Tibial nerve (tissue), 4 donors: ENCODE measurements at places on chromosomes 16 and 17. TPM values are rescaled to one million over a fixed set of nuclear protein-coding genes. Genes with fewer than 3 reads are reported as not detected.

- no peak for DNase-seq
Observed at GRCh38 chr17:56034197-56034635, 119.1 kb upstream of the ANKFN1 start.

DNA sequence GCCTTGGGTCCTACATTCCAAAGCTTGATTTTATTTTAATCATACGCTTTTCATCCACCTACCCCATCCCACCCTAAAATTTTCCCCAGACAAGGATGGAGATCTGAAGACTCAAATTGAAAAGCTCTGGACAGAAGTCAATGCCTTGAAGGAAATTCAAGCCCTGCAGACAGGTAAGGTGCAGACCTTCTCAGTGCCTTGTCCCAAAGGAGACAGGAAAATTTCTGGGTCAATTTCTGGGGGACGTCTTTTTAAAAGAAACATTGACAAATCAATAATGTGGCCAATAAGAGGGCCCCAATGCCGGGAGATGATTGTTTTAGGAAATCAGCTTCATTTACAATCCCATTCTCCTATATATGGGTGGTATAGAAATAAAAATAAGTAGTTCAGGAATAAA lies 5.7 kb downstream of the CLEC3A start:
- DNase-seq = no peak

The ADAD2 gene
- not detected for total RNA-seq

The CCDC200 gene
- total RNA-seq = not detected

GRCh38 chr17:81916234-81917001 lies 1.6 kb downstream of the SIRT7 start:
- no peak for DNase-seq

DNA sequence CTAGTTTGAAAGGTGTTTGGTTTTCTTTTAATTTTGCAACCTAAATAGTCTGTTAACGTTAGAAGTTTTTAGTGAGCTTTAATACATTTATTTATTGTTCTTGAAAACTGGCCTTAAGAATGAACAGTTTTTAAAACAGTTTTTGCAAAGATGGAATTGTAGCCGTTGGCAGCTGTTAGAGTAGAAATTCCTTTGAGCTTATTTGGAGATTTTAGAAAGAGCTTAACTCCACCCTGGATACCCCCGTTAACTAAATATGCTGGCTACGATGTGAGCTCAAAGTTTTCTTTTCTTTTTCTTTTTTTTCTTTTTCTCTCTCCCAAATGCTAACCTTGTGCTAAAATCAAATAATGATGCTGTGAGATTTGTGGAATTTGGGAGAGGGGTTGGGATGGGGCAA lies 75.2 kb downstream of the COX10 start:
- DNase-seq = no peak

DNA sequence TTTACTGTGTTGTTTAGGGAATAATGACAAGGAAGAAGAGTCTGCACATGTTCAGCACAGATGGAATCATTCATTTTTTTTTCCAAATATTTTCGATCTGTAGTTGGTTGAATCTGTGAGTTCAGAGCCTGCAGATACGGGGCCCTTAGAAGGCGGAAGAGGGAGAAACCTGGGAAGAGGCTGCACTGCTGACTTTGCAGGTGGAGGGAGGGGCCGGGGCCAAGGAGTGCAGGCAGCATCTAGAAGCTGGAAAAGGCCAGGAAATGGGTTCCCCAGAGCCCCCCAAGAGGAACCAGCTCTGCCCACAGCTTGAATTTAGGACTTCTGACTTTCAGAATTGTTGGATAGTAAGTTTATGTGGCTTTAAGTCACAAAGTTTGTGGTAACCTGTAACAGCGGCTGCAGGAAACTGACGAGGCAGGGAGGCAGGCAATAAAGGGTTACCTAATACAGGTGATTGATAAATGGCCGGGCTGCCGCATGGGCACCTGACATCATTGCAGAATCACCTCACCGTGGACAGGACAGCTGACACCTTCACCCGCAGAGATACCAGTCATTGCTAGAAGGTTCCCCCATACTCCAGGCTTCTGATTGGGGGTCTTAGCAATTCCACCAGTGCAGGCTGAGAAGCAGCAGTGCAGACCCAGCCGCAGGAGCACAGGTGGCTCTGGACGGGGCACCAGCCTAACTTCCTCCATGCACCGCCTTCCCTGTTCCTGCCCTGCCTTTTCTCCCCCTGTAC lies 181.3 kb downstream of the IRF8 start:
- peak; percentile 6 for DNase-seq

- DNase-seq = peak; percentile 92
Observed at GRCh38 chr17:63433746-63434591, 12.1 kb downstream of the CYB561 start.

DNA sequence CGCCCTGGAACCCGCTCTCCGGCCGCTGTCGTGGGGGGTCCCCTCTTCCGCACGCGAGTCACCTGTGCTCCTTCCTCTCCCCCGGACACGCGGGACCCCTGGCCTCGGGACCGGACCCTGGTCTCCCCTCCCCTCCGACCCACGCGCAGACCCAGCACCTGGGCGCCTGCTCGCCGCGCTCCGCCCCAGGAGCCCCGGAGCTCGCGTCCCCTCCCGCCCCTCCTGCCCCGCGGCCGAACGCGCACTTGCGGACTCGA lies 762 bp downstream of the RAB40B start:
- DNase-seq = no peak

The KRTAP3-1 gene
- not detected for total RNA-seq

The OTOP2 gene
- not detected for total RNA-seq

DNA sequence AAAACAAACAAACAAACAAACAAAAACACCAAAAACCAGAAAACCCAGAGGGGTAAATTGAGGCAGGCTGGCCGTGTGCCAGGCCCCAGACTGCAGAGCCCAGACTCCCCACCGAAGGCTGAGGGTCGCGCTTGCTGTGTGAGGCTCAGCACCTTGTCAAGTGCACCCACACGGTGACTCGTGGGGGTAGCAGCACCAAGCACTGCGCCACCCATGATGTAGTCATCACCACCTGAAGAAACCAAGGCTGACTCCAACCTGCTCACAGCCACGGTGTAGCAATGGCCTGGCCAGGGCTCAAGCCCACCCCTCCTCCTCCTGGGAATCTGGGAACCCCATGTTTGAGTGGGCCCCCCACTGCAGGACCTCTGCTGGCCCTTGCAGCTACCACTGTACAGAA lies 11.9 kb downstream of the MCRIP1 start:
- DNase-seq = no peak

The NXPH3 gene
- 5.4 TPM for total RNA-seq

- DNase-seq = no peak
Observed at GRCh38 chr17:76738468-76738850, 540 bp downstream of the MFSD11 start.

- peak; percentile 13 for DNase-seq
Observed at GRCh38 chr17:64230791-64231408, 32.2 kb downstream of the TEX2 start.

GRCh38 chr16:30458561-30459394 lies 13.1 kb upstream of the SEPHS2 start:
- DNase-seq = no peak

DNA sequence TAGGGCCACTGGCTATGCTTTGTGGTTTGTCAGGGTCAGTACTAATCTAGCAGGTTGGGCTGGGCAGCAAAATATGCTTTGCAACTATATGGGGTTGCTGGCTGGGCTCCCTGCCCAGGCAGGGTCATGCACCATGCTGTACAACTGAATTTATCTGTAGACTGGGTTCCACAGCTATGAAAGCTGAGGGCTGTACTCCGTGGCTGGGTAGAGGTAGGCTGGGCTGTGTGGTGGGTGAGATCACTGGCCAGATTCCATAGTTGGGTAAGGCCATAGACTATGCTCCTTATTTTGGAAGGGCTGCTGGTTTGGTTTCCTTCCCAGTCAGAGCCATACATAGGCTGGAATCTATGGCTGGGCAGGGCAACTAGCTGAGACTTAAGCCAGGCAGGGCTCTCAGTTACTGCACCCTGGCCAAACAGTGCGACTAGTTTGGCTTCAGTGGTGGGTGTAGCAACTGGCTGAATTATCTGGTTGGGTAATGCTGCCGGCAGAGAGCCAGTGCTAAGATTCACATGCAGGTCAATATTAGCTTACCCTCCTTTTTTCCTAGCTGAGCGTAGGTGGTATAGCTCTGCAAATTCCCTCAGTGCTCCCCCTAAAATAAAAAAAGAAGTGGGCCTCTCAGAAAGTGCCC lies 769.1 kb upstream of the CDH8 start:
- no peak for DNase-seq

GRCh38 chr16:65125322-65125721 lies 3.5 kb upstream of the CDH11 start:
- DNase-seq = no peak

- DNase-seq = no peak
Observed at GRCh38 chr17:40949418-40949817, 12.0 kb upstream of the KRT23 start.

- no peak for DNase-seq
Observed at GRCh38 chr17:2789700-2790099, 6.5 kb upstream of the RAP1GAP2 start.

- no peak for DNase-seq
Observed at GRCh38 chr16:30620169-30620568, 10.0 kb upstream of the ZNF689 start.

DNA sequence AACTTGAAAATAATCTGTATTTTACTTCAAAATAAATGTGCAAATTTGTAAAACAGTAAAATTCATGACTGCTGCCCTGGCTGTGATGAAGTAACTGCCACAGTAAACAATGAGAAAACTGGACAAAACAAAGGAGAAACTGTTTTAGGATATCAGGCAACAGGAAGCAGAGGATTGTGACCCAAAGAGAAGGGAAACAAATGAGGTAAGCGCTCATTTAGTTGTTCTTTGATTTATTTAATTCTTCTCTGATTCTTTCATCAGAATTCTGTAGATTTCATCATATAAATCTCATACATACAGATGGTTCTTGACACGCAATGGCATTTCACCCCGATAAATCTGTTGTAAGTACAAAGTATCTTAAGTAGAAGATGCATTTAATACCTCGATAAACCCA lies 198.1 kb upstream of the AXIN2 start:
- DNase-seq = no peak

GRCh38 chr16:20611975-20612481 lies 35.9 kb upstream of the ACSM2B start:
- no peak for DNase-seq
